ENCODE measurements at places on chromosomes 2 and 18.

GRCh38 chr18:13198701-13199100 is 19.9 kb upstream of the LDLRAD4 start:
- no peak for DNase-seq

DNA sequence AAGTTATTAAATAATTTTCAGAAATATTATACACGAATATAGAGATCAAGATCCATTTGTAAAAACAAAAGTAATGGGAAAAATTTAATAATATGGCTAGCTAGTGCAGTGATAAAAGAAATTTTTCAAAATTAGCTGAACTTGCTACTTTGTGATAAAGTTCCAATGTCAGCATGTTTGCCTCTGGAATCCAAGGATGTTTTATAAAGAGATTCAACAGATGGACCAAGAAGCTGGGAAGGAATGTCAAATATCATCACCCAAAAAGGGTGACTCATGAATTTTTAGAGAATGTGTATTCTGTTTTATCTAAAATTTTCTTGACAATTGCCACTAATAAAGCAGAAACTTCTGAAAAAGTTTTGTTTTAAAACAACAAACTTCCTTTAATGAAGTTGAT is 95.3 kb downstream of the FSIP2 start:
- DNase-seq = no peak

GRCh38 chr2:45014016-45014702 is 4.9 kb upstream of the SIX2 start:
- no peak for DNase-seq

- DNase-seq = no peak
Measured at GRCh38 chr2:31811482-31811881, 199.3 kb downstream of the MEMO1 start.

GRCh38 chr2:24763843-24764242 is 29.3 kb downstream of the PTRHD1 start:
- DNase-seq = no peak

- DNase-seq = no peak
Measured at GRCh38 chr2:2848621-2849333, 517.7 kb upstream of the MYT1L start.

- DNase-seq = no peak
Measured at GRCh38 chr18:77395953-77396352, 146.3 kb downstream of the GALR1 start.

- DNase-seq = peak; percentile 39
Measured at GRCh38 chr2:199850718-199851500, at the start of gene FTCDNL1. FTCDNL1 (minus strand) TSS chr2:199851192; CDS start chr2:199848962, 2,230 bp downstream.

DNA sequence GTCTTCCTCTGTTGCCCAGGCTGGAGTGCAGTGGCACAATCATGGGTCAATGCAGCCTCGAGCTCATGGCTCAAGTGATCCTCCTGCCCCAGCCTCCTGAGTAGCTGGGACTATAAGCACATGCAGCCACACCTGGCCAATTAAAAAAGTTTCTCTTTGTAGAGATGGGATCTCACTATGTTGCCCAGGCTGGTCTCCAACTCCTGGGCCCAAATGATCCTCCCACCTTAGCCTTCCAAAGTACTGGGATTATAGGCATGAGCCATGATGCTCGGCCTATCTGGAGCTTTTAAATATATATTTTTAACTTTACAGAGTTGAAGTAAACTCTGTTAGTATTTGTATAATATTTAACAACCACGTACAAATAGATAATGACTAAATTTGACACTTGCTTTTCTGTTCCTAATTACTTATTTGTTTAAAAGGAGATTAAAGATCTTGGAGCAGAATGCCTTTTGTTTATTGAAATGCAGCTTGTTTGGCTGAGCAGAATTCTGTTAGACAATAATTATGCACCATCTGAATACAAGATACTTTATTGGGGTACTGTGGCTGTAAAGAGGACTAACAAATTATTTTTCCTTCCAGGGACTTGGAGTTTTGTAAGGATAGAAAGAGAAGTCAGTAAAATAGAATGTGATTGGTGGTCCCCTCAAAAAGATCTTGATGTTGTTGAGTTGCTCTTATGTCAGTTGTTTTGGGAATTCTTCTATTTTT is 175.0 kb downstream of the FMNL2 start:
- no peak for DNase-seq

- no peak for DNase-seq
Measured at GRCh38 chr18:31301201-31301655, 16.7 kb upstream of the DSG1 start.

GRCh38 chr2:19883971-19884720 is 17.6 kb downstream of the TTC32 start:
- no peak for DNase-seq

GRCh38 chr2:104090407-104090806 is 763.5 kb upstream of the POU3F3 start:
- no peak for DNase-seq

- no peak for DNase-seq
Measured at GRCh38 chr2:24493713-24494112, 2.7 kb downstream of the NCOA1 start.

GRCh38 chr2:46771309-46771708 is 144.3 kb downstream of the MCFD2 start:
- no peak for DNase-seq

- DNase-seq = no peak
Measured at GRCh38 chr18:3248062-3248657, 559 bp downstream of the MYL12A start.

DNA sequence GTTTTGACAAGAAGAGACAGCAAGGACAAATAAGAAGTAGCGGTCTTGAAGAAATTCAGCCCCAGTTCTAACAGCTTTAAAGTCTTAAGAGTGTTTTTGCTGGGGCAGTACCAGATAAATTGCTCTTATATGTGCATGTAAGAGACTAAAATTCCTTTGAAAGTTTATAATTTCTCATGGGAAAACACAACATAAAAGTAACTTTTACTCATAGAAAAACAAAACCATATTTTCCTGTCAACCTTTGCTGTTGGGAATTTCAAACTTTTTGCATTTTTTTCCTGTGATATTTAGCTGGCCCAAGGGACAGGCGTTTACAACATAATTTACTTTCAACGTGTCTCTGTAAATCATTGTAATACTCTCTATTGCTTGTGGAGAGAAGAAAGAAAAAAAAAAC is 767.8 kb upstream of the ZEB2 start:
- DNase-seq = no peak

DNA sequence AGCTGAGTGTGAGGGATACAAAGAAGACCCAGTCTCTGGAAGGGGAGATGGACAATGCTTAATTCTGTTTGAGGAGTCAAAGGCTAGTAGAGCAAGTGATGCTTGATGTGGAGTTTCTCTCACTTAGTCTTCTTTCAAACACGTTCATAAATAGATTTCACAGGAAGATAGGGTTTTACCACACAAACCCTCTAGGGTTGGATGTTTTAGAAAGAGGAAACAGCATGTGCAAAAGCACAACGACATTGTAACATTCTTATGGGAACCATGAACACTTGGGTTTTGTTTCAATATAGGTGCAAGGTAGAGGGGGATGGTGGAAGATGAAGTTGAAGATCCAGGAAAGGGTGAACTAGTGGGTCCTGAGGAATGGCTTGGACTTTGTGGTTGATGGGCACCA is 10.8 kb upstream of the EFEMP1 start:
- no peak for DNase-seq

GRCh38 chr2:9288233-9288632 is 81.6 kb downstream of the ASAP2 start:
- DNase-seq = peak; percentile 52

DNA sequence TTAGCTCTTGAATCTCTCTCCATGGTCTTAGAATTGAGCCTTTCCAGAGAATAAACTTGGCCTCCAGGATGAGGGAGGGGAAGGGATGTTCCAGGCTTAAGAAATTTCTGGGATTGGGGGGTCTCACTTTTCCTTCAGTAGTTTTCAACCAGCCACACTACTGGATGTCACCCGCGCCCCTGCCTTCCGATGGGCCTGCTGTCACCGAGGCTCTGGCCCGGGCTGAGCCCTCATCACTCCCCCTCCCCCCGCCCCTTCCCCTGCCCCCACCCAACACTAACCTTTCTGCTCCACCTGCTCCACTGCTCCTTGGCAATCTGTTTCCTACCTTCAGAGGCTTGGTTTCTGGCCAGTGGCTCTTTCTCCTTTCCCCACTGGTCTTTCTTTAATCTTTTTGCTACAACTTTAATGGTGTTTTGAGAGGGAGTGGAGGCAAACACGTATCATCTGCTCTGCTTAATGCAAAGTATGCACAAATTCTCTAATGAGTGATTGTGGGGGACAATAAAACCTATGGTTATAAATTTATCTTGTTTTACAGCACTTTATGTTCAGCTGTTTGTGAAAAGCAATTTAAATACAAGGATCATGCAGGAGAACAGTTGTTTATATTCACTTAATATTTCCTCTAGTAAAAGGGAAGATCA is 155.1 kb downstream of the WDSUB1 start:
- DNase-seq = no peak

- no peak for DNase-seq
Measured at GRCh38 chr18:46407486-46408166, 249.4 kb downstream of the LOXHD1 start.

- no peak for DNase-seq
Measured at GRCh38 chr18:10170375-10170774, 256.6 kb downstream of the VAPA start.

GRCh38 chr2:39778775-39779340 is at the start of gene THUMPD2:
THUMPD2 (minus strand) TSS chr2:39779258; CDS start chr2:39779239, 19 bp downstream.
- no peak for DNase-seq

DNA sequence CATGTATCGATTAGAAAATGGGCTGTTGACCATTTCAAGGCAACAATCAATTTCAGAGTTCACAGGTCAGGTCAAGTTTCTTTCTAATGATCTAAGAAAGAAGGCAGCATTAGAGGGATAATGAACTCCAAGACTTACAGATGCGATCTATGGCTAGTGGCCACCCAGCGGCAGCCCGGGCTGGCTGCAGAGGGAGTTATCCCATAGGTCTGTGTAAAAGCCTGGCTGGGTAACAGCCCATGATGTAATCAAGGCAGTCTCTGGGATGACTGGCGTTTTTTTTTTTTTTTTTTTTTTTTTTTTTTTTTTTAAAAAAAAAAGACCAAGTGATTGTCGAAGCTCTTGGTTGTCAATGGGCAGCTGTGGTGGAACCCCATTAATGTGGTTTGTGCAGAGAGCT is 171.1 kb upstream of the SKOR2 start:
- no peak for DNase-seq

GRCh38 chr2:42957109-42957860 is 164.9 kb upstream of the HAAO start:
- DNase-seq = no peak

DNA sequence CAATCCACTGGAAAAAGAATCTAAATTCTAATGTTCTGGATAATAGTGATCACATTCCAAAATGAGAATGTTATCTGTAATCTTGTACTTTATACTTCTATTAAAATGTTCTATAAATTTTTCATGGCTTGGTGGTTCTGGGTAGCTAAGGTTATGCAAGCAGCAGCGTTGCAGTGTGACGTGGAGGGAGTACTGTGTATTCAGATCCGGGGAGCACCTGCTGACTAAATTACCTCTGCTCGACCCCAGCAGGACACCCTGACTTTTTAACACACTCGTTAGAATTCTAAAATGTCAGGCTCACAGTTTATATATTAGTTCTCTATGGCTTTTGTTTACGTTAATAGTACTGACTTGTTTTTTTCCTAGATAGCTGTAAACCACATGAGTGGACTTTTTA is 13.0 kb downstream of the ATIC start:
- DNase-seq = no peak

DNA sequence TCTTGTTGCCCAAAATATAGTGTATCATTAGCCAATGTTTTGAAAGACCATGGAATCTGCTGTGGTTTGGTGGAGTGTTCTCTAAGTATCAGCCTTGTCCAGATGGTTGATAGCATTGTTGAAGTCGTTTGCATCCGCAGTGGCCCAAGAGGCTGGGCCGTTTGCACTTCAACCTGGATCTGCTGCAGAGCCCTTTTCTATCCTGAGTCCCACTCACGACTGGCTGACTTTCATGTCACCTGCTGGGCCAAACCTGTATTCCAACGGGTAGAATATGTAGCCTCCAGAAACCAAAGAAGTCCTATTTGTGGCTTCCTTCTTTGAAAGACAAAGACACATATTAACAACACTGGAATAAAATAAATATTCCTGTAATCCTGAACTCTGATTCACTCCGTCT is 1154.1 kb downstream of the RPIA start:
- DNase-seq = no peak

GRCh38 chr2:207561386-207562080 is 31.8 kb downstream of the CREB1 start:
- DNase-seq = no peak

- DNase-seq = no peak
Measured at GRCh38 chr18:75159646-75160356, 49.1 kb downstream of the PTGR3 start.

DNA sequence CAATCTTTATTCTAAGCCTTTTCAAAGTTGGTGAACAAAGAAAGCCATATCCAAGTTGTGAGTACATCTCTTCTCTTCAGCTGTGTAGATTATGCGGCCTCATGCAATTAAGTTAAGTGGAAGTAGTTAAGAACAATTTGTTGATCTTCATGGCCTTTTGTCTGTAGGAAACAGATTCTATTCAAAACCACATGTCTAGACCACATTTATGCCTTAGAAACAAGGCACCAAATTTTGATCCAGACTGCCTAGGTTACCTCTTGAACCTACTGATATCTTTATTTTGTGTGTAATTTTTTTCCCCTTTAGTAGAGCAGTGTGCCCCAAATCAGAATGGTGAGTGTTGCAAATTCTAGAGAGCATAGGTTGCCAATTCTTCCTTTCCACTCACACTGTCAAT is 101.6 kb upstream of the CERS6 start:
- no peak for DNase-seq

DNA sequence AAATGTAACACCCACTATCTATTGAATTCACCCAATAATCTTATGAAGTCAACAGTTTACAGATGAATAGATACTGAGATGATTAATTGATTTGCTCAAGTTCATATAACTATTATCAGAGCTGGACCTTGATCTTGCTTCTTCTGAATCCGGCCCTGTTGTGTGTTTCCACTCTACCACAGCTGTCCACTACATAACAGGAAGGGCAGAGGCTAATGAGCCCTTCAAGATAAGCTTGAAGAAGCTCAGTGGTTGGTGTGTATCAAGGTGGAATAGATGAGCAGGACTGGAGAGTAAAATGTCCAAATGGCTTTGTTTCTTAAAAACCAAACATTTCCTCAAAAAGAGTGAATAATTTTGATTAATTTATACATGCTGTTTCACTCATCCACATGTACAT is 56.4 kb upstream of the ITGB6 start:
- no peak for DNase-seq

Measured in Panc1 (cell line).